ENCODE measurements at places on chromosomes 6 and 20. TPM values are rescaled to one million over a fixed set of nuclear protein-coding genes. Genes with fewer than 3 reads are reported as not detected.

DNA sequence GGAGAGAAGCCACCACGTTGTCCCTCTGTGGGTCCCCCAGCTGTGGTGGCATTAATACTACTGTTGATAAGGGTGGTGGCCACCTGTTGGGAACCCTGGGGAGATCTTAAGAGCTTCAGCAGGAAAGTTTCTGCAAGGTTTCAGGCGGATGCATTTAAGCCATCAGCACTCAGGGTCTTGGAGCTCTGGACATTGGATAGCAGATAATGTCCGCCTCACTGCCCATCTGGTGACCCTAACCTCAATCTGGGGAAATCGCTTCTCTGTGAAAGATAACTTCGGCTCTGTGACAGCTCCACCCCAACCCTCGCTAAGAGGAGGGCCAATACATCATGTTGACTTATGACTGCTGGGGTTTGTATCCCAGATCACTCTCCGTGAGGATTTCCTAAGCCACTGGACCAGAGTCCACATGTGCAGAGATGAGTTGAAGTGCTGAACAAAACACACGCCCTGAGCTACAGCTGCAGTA, 92.9 kb downstream of the FOXC1 start:
- no peak for DNase-seq
- no peaks in the 10 kb centered on the region for H3K4me1 ChIP-seq
- no peaks in the 10 kb centered on the region for H3K27me3 ChIP-seq
- no peak overlapping the region for H3K4me3 ChIP-seq
- H3K27ac ChIP-seq = no peak overlapping the region

Gene SLC18B1
- 15.3 TPM for total RNA-seq

Gene DEFB119
- not detected for total RNA-seq

Gene KIAA0408
- total RNA-seq = 2.6 TPM

Gene TREM2
- 8.8 TPM for total RNA-seq

All from adrenal gland (tissue), 19 donors.